ENCODE measurements at places on chromosomes 7 and 10.

- no peak for DNase-seq
These were observed 182.2 kb downstream of the ST7 start for GRCh38 chr7:117135553-117135891.

- DNase-seq: no peak
These were observed 519.1 kb upstream of the AKR1E2 start for GRCh38 chr10:4306871-4307270.

- DNase-seq: no peak
These were observed 139.1 kb downstream of the TRIL start for GRCh38 chr7:28818996-28819395.

- no peak for DNase-seq
These were observed 13.2 kb downstream of the UBTD1 start for GRCh38 chr10:97511711-97512440.

- DNase-seq: no peak
These were observed 814 bp downstream of the MEST start for GRCh38 chr7:130492523-130493274.

- DNase-seq: no peak
These were observed 532.5 kb upstream of the C7orf33 start for GRCh38 chr7:148058092-148058491.

- no peak for DNase-seq
These were observed 4.4 kb downstream of the CALML3 start for GRCh38 chr10:5528989-5529701.

- DNase-seq: no peak
These were observed 45.4 kb downstream of the VIM start for GRCh38 chr10:17273403-17273802.

GRCh38 chr10:51074238-51075028 lies at the start of gene PRKG1:
Gene PRKG1, plus strand, starts transcription at chr10:51074487.
- no peak for DNase-seq

- no peak for DNase-seq
These were observed 203.4 kb upstream of the AHR start for GRCh38 chr7:17094963-17095574.

- no peak for DNase-seq
These were observed 121.5 kb downstream of the TWIST1 start for GRCh38 chr7:18995811-18996426.

- no peak for DNase-seq
These were observed 5.7 kb upstream of the GSTK1 start for GRCh38 chr7:143257501-143257900.

DNA sequence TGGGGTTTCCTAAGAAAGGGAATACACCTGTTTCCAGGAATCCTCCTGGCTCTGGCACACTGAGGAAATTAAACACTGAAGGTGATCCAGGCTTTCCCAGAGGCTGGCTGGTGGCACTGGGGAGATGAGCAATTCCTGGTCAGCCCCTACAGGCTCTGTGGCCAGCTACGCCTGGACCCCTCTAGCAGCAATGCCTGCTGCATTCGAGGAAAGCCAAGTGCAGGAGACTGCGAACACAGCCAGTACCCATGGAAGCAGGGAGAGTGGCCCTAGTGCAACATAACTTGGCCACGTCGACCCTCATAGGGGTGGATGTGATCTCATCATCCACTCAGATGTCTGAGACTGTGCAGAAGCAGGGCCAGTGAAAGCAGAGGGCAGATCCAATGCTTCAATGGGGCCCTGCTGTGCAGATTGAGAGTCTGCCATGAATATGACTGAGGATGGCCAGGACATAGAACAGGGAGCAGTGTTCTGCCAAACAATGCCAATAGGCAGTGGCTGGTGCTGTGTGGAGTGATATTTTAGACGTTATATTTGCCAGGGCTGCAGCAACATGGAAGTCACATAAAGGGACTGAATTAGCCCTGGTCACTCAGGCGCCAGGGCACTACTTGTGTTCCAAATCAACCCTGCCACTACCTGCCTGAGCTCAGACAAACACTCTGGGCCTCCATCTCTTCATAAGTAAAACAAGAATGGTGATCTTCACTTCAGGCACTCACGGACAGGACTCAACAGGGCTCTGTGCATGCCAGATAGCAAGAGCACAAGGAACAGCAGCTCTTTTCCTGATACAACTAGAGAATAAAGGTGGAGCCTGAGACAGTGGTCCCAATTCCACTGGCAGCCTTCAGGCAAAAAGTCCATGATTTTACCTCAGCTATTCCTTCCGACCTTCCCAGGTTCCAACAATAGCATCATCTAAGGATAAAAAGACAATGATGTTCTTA lies 2.4 kb downstream of the ZNF488 start:
- no peak for DNase-seq

DNA sequence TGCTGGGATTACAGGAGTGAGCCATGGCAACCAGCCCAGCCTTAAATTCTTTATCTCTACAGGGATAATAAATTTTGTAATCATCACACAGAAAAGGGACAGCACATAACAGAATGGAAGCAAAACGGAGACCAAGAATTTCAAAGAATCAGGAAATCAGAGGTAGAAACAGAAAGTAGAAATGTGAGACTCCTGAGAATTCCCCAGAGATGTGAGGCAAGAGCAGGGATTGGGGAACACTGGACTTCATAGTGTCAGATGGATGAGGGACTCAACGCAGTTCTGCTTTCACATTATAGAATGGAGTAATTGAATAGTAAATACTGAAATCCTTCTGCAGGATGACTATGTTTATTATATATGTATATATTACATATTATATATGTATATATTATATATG lies 52.5 kb upstream of the MPP7 start:
- no peak for DNase-seq

GRCh38 chr10:4733843-4734224 lies 92.2 kb upstream of the AKR1E2 start:
- no peak for DNase-seq

GRCh38 chr7:150514748-150515222 lies at the start of gene GIMAP7:
Gene GIMAP7, plus strand, starts transcription at chr7:150514872. Its CDS starts 5,103 bp downstream, at chr7:150519975.
- no peak for DNase-seq

GRCh38 chr7:159118197-159118595 lies 26.5 kb downstream of the VIPR2 start:
- no peak for DNase-seq

DNA sequence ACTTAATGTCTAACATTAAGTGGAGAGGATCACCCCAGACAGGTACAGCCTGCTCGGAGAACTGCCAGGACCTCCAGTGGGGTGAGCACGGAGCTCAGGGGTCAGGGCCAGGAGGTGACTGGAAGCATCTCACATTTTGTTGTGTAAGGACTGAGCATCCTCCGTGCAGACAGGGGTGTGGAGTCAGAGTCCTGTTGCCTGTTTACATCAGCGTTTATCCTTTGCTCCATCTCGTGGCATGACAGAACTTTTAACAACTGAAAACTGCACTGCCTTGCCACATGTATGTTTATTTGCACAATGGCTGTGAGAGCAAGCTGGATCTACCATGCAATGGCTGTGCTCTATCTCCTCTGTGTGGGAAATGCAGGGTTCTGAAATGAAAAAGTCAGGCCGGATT lies 175.4 kb upstream of the AKR1E2 start:
- no peak for DNase-seq

DNA sequence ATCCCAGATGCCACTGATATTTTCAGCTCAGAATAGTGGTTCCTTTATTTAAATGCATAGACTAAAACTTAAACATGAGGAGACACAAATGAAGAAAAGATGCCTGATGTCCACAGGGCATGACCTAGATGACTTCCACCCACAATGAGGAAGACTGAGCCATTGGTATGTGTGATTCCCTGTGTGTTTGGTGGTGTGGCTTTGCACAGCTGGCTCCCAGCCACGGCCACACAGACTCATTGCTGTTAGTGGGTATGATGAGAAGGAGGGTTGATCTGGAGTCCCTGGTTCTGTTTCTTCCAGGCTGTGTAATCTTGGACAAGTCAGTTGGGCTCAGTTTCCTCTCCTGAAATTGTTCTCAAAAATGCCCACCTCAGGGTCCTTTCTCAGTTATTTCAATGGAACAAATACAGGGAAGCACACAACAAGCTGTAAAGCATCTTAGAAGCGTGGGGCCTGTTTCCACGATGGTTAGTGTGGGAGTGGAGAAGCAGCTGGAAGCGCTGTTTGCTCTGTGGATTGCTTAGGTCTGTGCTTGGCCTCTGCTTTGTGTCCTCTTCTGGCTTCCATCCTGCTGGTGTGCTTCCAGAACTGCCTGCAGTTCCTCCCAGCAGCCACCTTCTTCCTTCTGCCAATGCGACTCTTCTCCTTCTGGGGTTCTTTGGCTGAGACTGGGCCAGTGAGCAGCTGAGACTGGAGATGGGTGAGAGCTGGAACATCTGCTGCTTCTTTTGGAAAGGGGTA lies 303.7 kb downstream of the BMPER start:
- no peak for DNase-seq

GRCh38 chr10:16789261-16789660 lies 28.0 kb downstream of the RSU1 start:
- no peak for DNase-seq

DNA sequence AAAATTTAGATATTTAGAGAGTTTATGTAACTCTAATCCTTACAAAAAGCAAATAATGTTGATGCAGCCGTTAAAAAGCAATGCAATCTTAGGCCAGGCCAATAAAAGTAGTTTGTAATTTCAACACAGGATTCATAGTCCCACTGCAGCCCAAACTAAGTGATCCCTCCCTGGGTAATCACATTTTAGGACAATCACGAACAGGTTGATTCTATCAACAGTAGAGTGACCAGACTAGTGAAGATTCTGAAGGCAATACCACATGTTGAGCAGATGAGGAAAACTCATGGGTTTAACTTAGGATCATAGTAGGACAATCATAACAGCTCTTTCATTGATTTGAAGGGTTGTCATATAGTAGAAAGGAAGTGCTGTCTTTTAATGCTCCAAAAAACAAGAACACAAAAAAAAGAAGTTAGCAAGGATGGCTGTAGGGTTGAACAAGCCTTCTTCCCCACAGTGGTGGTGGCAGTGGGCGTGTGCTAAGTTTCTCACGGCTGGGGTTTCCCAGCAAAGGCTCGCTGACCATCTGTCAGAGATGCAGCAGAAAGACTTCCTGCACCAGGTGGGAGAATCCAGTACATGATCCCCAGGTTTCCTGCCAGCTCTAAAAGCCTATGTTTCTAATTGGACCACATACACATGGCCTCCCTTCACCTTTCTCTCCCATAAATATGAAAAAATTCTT lies 212.2 kb downstream of the CHRM2 start:
- DNase-seq: no peak

DNA sequence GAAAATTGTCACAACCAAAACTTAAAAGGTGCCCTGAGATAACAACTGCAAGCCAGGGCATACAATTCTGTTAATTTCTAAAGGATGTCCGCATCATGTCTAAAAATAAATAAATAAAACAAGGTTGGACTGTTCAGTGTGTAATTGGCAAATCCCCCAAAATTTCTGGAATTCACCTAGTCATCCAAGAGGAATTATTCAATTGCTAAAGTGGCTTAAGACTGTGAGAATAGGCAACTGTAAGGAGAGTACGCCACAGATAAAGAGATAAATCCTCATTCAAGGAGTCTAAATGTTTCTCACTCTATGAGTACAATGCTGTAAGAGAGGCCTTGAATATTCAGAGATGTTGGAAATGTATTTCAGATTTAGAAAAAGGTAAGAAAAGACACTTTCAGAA lies 37.2 kb downstream of the PIK3AP1 start:
- DNase-seq: no peak

GRCh38 chr7:12028508-12028907 lies 182.6 kb upstream of the TMEM106B start:
- DNase-seq: no peak

DNA sequence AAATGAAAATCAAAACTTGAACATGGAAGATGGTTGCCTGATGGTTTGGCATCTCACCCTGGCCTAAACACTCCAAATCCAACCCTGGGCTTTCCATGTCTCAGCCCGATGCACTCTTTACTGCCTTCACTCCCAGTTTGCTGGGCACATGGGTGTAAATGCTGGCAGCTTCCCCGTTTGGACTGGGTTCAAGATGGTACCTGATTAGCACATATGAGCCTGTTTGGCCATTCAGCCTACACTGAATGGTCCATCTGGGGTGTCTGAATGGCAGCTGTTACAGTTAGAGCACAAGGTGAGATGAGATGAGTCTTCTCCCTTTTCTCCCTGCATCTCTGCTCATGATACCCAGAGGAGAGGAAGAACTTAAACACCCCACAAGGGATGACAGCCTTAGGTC lies 37.1 kb downstream of the ATXN7L1 start:
- no peak for DNase-seq

- DNase-seq: no peak
These were observed 13.4 kb downstream of the HIP1 start for GRCh38 chr7:75725306-75725705.

DNA sequence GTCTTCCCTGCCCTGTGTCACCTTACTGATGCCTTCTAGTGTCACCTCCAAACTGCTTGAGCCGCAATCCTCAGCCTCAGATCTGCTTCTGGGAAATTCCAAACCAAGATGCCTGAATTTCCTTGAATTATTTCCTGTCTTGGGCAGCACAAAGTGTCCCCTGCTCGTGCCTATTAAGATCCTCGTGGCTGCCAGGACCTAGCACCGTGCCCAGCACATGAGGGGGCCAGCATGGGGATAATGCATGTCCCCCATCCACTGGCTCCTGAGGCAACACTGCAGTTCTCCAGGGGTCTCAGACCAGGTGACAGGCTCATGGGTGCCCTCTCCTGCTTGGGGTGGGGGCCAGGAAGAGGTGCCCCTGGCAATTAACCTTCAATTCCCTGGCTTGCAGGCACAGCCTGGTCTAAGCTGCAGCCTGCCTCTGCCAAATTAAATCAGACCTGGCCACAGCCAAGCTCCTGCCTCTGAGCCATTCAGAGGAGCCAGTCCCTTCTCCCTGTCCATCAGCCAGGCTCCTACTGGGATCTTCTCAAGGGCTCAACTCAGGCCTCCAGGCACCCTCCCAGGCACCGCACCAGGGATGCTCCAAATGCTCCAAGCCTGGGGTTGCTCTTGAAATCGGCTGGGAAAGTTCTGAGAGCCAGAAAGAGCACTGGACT lies 146.6 kb downstream of the SH3PXD2A start:
- DNase-seq: no peak

- DNase-seq: no peak
These were observed 44.8 kb downstream of the JAZF1 start for GRCh38 chr7:28135760-28136159.

DNA sequence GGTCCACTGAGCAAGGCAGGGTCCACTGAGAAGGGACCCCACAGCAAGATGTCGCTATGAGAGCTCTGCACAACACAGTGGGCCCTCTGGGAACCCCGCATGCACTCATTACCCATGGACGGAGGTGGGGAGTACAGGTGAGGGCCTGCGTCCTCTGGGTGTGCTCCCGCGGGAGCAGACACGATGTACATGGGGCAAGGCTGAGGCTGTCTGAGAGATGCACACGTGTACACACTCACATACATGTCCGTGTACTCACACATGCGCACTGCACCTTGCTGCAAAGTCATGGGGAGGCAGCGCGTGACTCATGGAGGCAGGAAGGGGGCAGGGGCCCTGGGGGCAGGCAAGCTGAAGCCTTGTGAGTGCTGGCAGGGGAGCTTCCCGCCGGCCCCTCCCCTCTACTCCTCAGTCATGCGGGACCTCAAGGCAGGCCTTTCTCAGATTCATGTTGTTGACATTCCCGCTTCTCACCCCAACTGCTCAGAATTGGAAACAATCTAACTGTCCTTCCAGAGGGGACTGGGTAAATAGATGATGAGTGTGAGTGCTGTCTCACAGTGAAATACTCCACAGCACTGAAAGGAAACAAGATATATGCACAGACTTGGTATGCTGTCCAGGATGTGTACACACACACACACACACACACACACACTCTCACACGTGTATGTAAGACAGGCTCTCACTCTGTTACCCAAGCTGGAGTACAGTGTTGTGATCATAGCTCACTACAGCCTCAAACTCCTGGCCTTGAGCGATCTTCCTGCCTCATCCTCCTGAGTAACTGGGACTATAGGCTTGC lies 40.0 kb downstream of the GOLGA7B start:
- DNase-seq: no peak

GRCh38 chr10:133445268-133445732 lies 8.4 kb upstream of the SCART1 start:
- DNase-seq: no peak

All from GM18507 (cell line).